ENCODE measurements at places on chromosomes 16 and 17. TPM values are rescaled to one million over a fixed set of nuclear protein-coding genes. Genes with fewer than 3 reads are reported as not detected.
A peak's percentile ranks its signal among the peaks of the same experiment; 100 is the strongest.

DNA sequence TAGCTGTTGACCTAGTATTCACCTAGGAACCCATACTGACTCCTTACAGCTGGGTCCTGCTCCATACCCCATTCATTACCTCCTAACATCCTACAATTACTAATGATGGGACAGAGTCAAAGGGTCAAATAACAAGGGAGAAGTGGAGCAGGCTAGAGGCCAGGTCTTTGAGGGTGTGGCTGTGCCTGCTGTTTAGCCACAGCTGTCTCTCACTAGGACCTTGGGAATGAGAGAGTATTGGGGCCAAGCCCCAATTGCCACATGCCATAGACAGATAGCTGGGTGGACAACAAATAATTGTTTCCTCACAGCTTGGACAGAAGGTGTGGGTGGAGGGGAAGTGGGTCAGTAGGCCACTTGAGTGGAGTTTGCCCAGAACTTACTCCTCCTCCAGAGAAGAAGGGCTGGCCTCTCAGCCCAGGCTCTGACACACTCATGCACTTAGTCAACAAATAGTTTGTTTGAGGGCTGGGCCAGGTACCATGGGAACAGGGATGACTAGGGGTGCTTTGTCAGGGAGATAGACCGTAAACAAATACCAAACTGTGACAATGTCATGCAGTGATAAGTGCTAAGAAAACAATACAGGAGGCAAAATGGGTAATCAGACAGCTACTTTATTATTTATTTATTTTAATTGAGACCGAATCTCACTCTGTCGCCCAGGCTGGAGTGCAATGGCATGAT is 10.2 kb upstream of the CENPT start:
- peak overlapping the region; percentile 29 for H3K4me3 ChIP-seq
- peak overlapping the region; percentile 99 for H3K27ac ChIP-seq
- no peaks in the 10 kb centered on the region for H3K27me3 ChIP-seq
- peaks cover 69% of the 10 kb centered on the region for H3K4me1 ChIP-seq

DNA sequence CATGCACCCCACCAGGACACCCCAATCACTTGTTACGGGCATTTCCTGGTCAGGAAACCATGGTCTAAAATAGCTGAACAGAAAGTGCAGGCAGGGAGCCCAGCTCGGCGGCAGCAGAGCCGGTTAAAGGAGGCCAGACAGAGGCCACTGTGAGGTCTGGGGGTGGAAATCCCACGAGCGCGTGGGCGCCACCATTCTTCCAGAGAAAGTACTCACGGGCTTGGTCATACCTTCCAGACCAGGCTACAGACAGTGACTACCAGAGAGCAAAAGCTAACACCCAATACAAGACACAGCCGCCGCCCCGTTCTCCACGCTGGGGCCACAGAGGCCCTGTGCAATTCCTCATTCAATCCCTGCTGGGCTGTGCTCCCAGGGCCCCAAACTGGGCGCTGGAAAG is 11.9 kb downstream of the CEP131 start:
- no peaks in the 10 kb centered on the region for H3K4me1 ChIP-seq
- no peaks in the 10 kb centered on the region for H3K27me3 ChIP-seq
- H3K36me3 ChIP-seq = no peaks in the 10 kb centered on the region
- H3K4me3 ChIP-seq = no peak overlapping the region

GRCh38 chr17:46115699-46116098 is 77.5 kb downstream of the KANSL1 start:
- H3K27me3 ChIP-seq = no peaks in the 10 kb centered on the region
- DNase-seq = no peak
- peak overlapping the region; percentile 45 for H3K27ac ChIP-seq
- no peak overlapping the region for H3K4me3 ChIP-seq

- H3K36me3 ChIP-seq = no peaks in the 10 kb centered on the region
- no peaks in the 10 kb centered on the region for H3K27me3 ChIP-seq
- H3K4me1 ChIP-seq = peaks cover 6% of the 10 kb centered on the region
These were observed 1.8 kb downstream of the GJD3 start for GRCh38 chr17:40362696-40363110.

- no peaks in the 10 kb centered on the region for H3K27me3 ChIP-seq
- H3K27ac ChIP-seq = no peak overlapping the region
- H3K4me1 ChIP-seq = no peaks in the 10 kb centered on the region
- no peaks in the 10 kb centered on the region for H3K36me3 ChIP-seq
- DNase-seq = no peak
These were observed 6.3 kb downstream of the CTRB1 start for GRCh38 chr16:75225092-75225491.

Gene LGALS9B
- not detected for total RNA-seq

DNA sequence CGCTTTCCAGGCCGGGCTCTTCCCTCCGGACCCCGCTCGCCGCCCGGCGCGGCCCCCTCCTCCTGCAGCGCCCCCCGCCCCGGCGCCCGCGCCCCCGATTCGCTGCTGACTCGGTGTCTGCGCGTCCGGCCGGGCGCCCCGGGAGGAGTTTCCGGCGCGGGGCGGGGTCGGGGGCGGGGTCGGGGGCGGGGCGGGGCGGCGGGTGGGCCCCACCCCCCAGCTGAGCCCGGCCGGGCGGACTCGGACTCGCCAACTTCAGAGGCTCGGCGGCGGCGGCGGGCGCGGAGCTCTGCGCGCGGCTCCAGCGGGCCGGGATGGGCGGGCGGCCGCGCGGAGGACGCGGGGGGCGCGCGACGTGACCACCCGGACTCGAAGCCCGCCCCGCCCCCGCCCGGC is at the start of gene METRNL:
TSS of gene METRNL (plus strand) at position 258 of the 396 bp plus-strand sequence. CDS start 207 bp downstream, outside the sequence.
- H3K36me3 ChIP-seq = no peaks in the 10 kb centered on the region
- peak within 1 kb of the TSS; percentile 81 for H3K4me3 ChIP-seq
- peak within 1 kb of the TSS; percentile 54 for H3K27ac ChIP-seq
- peaks cover 13% of the 10 kb centered on the region for H3K27me3 ChIP-seq

Gene KRT24
- not detected for total RNA-seq

DNA sequence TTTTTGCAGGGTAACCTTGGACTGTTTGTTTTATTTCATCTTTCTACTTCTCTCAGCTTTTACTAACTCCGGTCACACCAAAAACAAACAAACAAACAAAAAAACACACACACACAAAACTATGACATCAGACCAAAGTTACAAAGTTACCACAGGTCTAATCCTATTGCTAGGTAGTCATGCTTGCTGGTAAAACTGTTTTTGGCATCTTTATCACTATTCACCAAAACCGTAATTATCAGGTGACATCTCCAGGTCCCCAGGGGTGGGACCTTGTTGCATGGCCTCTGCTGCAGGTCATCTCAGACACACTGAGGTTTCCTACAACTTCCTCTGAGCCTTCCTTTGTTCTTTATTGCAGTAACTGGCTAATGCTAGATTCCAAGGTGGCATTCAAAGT is 162.3 kb downstream of the ABCA8 start:
- H3K36me3 ChIP-seq = no peaks in the 10 kb centered on the region
- H3K4me3 ChIP-seq = no peak overlapping the region
- H3K27me3 ChIP-seq = no peaks in the 10 kb centered on the region
- H3K27ac ChIP-seq = peak overlapping the region; percentile 50
- no peak for DNase-seq

DNA sequence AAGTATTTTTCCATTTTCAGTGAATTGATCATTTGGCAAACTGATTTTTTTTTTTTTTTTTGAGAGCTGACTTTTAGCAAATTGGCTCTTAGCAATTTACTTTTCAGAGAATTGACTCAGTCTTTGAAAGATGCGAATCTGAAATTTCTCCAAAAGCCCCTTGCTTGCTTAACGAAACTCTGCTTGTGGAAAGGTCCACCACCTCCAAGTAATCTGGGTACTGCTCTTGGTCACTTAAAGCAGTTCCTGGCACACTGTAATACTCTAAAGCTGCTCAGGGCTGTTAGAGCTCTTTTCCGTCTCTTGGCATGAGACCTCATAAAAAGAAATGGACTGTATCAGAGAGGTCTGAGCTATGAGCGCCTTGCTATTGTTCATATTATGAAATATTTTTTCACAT is 2.9 kb downstream of the GSDMB start:
- no peaks in the 10 kb centered on the region for H3K36me3 ChIP-seq
- DNase-seq = no peak
- H3K4me3 ChIP-seq = no peak overlapping the region
- H3K4me1 ChIP-seq = no peaks in the 10 kb centered on the region
- H3K27ac ChIP-seq = no peak overlapping the region

DNA sequence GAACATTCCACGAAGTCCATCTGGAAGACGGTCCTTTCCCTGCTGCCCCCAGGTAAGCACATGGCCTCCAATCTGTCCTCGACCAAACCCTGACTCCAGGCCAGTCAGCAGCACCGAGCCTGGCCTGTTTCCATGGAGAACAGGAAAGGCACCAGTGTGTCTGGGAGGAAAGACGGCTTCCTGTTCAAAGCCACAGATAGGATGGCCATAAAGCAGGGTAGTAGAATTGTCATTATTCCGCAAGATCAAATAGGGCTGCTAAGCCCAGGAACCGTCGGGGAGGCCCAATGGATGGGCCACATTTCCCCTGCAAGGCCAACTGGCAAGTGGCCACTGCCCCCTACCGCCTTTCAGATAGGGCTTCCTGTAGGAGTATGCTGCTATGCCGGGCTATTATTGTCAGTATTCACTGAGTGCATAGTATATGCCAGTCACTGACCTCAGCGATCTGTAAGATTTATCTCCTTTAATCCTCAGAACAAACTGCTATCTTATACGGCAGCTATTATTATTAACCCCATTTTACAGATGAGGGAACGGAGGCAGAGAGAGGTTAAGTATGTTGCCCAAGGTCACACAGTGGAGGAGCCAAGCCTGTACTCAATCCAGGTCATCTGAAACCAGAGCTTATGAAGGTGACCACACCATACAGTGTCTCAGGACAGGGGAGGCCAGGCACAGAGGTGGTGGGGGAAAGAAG is 23.0 kb upstream of the PLCG2 start:
- no peak overlapping the region for H3K4me3 ChIP-seq
- H3K27me3 ChIP-seq = no peaks in the 10 kb centered on the region
- H3K36me3 ChIP-seq = no peaks in the 10 kb centered on the region
- no peak for DNase-seq

Gene ARL5C
- total RNA-seq = 0.20 TPM

- DNase-seq = no peak
- peak within 1 kb of the TSS; percentile 43 for H3K4me3 ChIP-seq
- no peak within 1 kb of the TSS for H3K27ac ChIP-seq
- peaks cover 4% of the 10 kb centered on the region for H3K27me3 ChIP-seq
- H3K36me3 ChIP-seq = no peaks in the 10 kb centered on the region
- peaks cover 4% of the 10 kb centered on the region for H3K4me1 ChIP-seq
These were observed at the start of gene MT3 for GRCh38 chr16:56589141-56590039. Gene MT3, plus strand, starts transcription at chr16:56589528. Its CDS starts 63 bp downstream, at chr16:56589591.

GRCh38 chr17:60443713-60444112 is 21.4 kb downstream of the CHCT1 start:
- DNase-seq = no peak
- H3K27ac ChIP-seq = no peak overlapping the region
- H3K27me3 ChIP-seq = no peaks in the 10 kb centered on the region
- peaks cover 24% of the 10 kb centered on the region for H3K36me3 ChIP-seq
- no peaks in the 10 kb centered on the region for H3K4me1 ChIP-seq
- H3K4me3 ChIP-seq = no peak overlapping the region

- no peaks in the 10 kb centered on the region for H3K36me3 ChIP-seq
- H3K27ac ChIP-seq = no peak overlapping the region
- no peaks in the 10 kb centered on the region for H3K27me3 ChIP-seq
- no peak for DNase-seq
- no peaks in the 10 kb centered on the region for H3K4me1 ChIP-seq
- no peak overlapping the region for H3K4me3 ChIP-seq
These were observed 555.8 kb downstream of the RBFOX1 start for GRCh38 chr16:7888411-7888810.

DNA sequence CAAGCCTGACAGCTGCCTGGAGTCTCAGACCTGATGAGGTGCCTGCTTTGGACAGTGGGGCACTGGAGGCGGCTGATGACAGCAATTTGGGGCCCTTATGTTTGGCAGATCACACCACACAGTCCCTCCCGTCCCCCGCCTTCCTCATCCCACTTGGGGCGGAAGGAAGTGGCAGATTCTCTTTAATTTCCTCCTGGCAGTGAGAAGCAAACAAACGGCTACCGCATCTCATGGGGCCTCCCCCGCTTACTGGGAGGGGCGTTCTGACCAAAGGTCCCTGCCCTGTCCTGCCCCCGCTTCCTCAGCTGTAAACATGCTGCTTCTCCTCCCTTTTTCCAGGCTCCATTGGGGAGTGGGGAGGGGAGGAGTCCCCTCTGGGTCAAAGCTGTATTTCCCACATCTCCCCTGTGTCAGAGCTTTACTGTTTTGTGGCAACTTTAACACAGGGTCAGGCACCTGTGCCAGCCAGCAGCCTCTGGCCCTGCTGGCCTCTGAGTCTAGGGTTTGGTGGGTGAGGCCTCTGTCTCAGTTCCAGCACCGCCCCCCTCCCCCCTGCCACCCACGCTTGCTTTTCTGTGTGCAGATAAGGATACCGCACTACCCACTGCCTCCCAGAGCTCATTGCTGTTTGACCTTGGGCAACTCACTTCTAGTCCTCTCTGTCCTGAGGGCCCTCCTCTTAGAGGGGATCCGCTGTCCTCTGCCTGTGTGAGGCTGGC is 5.4 kb upstream of the NFATC3 start:
- DNase-seq = peak; percentile 70
- H3K27me3 ChIP-seq = no peaks in the 10 kb centered on the region
- peak overlapping the region; percentile 69 for H3K27ac ChIP-seq
- H3K36me3 ChIP-seq = peaks cover 5% of the 10 kb centered on the region
- no peak overlapping the region for H3K4me3 ChIP-seq
- H3K4me1 ChIP-seq = peaks cover 53% of the 10 kb centered on the region

Gene ULK2
- 20.4 TPM for total RNA-seq

GRCh38 chr16:77113835-77114234 is 77.2 kb upstream of the MON1B start:
- DNase-seq = no peak
- H3K27me3 ChIP-seq = no peaks in the 10 kb centered on the region
- no peak overlapping the region for H3K27ac ChIP-seq
- no peaks in the 10 kb centered on the region for H3K36me3 ChIP-seq
- no peak overlapping the region for H3K4me3 ChIP-seq
- H3K4me1 ChIP-seq = no peaks in the 10 kb centered on the region

DNA sequence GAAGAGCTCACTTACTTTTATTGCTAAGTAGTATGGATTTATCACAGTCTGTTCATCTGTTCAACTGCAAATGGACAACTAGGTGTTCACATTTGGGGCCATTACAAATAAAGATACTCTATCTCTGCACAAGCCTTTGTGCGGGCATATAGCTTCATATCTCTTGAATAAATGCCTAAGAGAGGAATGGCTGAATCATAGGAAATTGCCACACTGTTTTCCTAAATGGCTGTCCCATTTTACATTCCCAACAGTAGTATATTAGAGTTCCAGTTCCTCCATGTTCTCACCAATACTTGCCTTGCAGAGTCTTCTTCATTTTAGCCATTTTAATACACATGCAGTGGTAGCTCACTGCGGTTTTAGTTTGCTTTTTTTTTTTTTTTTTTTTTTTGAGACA is 20.5 kb downstream of the NSMCE1 start:
- no peak overlapping the region for H3K27ac ChIP-seq
- H3K36me3 ChIP-seq = no peaks in the 10 kb centered on the region
- H3K4me1 ChIP-seq = peaks cover 26% of the 10 kb centered on the region
- no peak for DNase-seq

- H3K27me3 ChIP-seq = no peaks in the 10 kb centered on the region
- peak overlapping the region; percentile 49 for H3K27ac ChIP-seq
- peak; percentile 28 for DNase-seq
- H3K36me3 ChIP-seq = no peaks in the 10 kb centered on the region
- H3K4me3 ChIP-seq = no peak overlapping the region
These were observed 17.6 kb upstream of the ABR start for GRCh38 chr17:1197379-1197778.

GRCh38 chr16:49576173-49576494 is 202.5 kb downstream of the C16orf78 start:
- no peaks in the 10 kb centered on the region for H3K27me3 ChIP-seq
- H3K4me1 ChIP-seq = peaks cover 27% of the 10 kb centered on the region
- no peak overlapping the region for H3K4me3 ChIP-seq
- peak; percentile 60 for DNase-seq

Gene ABCC12
- 0.40 TPM for total RNA-seq

All from gastrocnemius medialis (tissue), 4 donors.